ENCODE measurements at places on chromosomes 11 and 22.

DNA sequence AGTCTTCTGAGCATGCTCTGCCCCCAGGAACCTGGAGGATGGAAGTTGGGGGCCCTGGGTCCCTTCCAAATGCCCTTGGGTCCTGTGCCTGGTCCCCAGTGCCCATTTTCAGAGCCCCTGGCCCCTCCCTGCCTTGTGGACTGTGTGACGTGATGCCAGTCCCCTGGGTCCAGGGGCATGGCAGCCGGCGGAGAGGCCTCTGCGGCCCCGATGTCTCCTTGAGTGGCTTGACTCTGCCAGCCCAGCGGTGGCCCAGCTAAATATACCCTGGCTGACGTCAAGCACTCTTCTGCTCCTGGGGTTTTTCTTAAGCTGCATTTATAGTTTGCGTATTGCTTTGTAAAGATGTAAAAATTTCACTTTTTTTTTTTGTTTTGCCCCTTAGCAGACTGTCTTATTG lies 35.2 kb upstream of the PARVG start:
- no peak for DNase-seq

GRCh38 chr11:111391328-111392124 lies 12.5 kb upstream of the POU2AF1 start:
- DNase-seq = no peak

- no peak for DNase-seq
Observed at GRCh38 chr11:34273099-34273498, 84.7 kb downstream of the ABTB2 start.

- peak; percentile 62 for DNase-seq
Observed at GRCh38 chr11:10653946-10654810, 39.4 kb downstream of the IRAG1 start.

DNA sequence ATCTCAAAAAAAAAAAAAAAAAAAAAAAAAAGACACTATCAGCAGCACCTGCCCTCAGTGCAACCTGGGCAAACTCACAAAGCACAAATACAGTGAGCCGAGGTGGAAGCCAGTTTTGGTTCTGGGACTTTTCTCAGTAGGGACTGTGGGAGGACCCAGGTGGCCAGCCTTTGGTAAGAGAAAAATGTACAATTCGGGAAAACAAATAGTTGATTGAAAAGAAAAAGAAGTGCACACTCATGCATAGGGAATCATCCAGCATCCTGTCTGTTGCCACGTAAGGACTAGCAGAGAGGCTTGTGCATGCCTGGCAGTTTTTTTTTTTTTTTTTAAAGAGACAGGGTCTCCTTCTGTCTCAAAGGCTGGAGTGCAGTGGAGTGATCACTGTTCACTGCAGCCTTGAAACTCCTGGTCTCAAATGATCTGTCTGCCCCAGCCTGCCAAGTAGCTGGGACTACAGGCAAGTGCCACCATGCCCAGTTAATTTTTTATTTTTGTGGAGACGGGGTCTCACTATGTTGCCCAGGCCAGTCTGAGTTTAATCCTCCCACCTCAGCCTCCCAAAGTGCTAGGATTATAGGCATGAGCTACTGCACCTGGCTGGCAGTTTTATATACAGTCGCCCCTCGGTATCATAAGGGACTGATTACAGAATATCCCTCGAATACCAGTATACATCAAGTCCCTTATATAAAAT lies 36.7 kb downstream of the TPST2 start:
- DNase-seq = peak; percentile 44

DNA sequence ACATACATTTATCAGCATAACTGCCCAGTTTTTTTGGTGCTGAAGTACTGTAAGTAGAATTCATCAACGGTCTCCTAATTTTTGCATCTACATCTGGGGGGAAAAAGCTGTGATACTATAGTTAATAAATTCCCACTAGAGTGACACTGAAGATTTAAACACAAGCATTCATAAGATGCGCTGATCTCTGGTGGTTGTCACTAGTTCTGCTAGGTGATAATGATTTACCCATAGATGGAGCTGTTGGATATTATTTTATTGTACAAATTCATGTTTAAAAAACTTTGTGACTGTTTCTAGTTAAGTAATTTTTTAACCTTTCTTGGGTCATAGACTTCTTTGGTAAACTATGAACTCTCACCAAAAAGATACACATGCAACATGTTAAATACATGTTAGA lies 106.6 kb downstream of the EMSY start:
- DNase-seq = peak; percentile 23

DNA sequence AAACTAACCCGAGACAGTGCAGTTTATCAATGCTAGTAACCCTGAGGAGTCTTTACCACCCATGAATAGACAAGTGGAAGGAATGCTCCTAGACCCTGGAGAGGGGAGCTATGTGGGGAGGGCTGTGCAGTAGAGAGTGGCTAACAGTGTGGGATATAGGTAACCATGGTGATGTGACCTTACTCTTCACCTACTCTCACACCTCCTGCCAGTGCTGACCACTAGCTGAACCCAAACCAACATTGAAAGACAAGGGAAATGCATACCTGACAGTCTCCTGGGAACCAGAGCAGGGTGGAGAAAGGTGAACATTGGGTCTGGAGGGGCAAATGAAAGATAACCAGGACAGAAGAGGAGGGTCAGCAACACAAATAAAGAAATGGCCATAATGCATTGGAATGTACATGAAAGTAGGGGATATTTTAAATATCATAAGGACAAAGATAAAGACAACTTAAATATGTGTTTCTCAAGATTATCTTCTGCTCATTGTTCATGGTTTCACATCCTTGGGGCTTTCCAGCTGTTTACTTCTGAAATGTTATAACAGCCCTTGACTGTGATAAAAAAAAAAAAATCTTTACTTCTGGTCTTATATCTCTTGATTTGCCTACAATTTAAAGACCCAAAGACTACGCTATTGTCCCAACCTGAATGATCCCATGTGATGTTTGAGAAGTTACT lies 983.3 kb upstream of the TENM4 start:
- DNase-seq = no peak

GRCh38 chr11:44217432-44217831 lies 92.5 kb downstream of the ALX4 start:
- DNase-seq = no peak

DNA sequence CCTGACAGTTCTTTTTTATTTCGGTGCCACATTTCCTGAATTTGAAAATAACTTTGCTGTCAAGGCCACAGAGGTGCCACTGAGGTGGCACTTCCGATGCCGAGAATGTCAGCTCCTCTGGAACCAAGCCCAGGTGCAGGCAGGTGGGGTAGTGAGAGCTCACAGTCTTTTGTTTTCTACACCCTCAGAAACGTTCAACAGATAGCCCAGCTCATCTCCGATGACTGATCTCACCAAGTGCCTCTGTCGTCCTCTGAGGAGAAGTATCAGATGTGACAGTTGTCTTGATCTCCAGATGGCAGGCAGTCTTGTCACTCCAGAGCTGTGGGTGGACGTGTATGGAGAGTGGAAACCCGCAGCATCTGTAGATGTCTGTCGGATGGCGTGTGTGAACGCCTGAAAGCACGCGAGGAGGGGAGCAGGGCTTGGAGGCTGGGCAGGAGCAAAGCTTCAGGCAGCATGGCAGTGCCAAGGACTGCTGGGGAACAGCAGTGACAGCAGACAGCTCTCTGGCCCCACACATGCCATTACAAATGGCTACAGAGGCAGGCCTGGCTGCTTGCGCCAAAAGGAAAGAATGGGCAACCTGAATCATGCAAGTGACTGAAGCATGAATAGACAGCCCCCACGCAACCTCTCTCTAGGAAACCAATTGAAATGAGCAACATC lies 877.0 kb downstream of the OPCML start:
- DNase-seq = no peak

DNA sequence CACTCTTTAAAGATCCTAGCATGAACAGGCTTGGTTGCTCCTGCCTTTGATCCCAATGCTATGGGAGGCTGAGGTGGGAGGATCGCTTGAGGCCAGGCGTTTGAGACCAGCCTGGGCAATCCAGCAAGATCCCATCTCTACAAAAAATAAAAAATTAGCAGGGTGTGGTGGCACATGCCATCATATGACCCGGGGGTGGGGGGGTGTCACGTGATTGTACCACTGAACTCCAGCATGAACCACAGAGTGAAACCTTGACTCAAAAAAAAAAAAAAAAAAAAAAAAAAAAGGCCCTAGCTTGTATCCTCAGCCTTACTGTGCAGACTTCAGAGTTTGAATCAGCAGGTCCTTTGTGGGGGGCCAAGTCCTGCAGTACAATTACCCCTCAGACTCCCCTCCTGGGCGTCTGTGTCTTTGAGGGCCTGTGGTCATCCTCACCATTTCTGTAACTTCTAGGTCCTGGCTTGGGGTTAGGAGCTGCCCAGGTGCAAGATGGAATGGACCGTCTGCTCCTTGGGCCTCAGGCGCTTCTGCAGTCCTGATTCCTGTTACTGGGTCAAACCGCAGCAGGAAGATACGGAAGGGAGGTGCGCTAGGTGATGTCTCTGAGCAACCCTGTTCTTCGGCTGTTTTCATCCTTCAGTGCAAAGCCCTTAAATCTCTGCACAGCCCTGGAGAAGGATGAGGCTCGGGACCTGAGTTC lies 208.1 kb downstream of the CTTN start:
- DNase-seq = no peak

DNA sequence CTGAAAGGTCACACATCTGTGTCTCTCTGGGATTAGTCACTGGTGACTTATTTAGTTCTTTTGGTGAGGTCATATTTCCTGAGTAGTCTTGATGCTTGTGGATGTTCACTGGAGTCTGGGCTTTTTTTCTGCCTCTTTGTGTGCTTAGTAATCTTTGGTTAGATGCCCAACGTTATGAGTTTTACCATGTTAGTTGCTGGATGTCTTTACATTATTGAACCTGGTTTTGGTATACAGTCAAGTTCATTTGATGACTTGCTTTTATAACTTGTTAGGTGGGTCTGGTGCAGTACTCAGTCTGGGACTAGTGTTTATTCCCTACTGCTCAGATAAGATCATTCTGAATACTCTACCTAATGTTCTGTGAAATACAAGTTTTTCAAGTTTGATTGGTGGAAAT lies 26.2 kb upstream of the SLC37A2 start:
- DNase-seq = peak; percentile 82

DNA sequence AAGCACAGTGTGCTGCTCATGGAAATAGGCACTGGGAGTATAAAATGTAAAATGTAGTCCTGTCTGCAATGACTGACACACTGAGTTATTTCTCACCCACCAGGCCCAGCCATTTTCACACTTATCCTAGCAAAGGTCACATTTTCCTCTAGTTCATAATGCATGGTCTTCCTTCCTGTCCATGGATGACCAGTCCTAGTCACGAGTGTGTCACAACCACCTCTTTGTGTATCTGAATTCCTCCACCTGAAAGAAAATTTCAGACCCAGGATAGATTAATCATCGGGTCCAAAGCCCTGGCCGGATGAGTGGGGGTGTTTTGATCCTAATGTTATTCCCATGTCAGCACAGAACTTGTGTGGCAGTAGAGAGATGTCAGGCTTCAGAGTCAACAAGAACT lies at the start of gene MRGPRX4:
TSS of gene MRGPRX4 (plus strand) at position 172 of the 400 bp plus-strand sequence. CDS start 420 bp downstream, outside the sequence.
- DNase-seq = no peak

DNA sequence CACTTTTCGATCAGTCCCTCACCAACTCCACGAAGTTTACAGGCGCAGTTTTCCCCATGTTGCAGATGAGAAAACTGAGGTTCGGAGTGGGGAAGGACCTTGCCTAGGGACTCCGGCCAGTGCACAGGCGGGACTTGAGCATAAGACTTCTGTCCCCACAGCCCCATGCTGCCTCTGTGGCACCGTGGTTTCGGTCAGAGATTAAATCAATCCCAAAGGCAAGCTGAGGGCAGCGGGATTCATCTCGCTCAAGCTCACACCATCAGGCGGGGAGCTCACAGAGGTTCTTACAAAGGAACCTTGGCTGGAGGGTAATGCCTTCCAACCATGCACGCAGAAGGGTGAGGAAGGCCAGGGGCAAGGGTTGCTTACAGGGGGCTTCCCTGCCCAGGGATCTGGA lies 115.5 kb downstream of the PHF21B start:
- no peak for DNase-seq

DNA sequence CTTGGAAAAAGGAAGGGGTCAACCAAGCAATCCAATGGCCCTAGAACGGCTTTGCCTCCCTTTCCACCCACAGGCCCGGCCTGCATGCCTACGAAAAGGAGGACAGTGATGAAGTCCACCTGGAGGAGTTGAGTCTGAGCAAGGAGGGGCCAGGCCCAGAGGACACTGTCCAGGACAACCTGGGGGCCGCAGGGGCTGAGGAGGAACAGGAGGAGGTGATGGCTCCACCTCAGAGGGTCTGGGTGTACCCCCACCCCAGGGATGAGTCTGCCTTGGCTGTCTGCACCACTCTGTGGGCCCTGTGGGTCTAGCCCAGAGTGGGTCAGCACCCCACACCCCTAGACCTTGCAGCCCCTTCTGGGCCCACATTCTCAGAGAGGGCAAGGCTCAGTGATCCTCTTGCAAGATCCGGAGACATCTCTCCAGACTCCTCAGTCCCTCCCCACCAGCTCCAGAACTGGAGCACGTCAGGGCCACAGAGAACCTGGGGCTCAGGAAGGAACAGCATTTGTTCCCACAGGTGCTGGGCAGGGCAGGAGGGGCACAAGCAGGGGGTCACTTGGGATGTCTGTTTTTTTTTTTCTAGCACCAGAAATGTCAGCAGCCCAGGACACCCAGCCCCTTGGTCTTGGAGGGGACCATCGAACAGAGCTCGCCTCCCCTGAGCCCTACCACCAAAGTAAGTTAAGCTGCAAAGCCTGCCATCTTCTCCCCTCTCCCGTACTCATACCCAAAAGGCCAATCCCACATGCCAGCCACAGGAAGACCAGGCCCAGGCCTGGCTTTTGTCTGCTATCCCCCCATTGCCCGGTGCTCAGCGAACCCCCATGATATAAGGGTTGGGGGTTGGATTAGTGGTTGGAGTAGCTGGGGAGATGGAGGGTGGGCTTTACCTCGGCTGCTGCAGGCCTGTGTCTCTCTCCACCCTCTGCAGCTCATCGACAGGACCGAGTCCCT lies 8.1 kb downstream of the PRR33 start:
- DNase-seq = no peak

- DNase-seq = peak; percentile 30
Observed at GRCh38 chr11:133134314-133135173, 397.8 kb downstream of the OPCML start.

DNA sequence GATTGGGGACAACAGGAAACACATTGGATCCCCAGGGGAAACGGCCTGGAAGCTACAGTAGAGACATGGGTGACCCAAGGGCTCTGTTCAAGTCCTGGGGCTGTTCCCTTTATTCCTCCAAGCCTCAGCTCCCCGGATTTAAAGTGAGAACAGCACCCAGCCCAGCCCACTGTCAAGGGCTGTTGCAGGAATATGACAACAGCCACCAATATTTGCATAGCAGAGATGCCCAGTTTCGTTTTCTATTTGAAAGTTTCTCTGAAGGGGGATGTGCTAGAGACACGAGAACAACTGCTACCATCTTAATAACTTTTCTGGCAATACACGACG lies 81.1 kb upstream of the WNT7B start:
- peak; percentile 84 for DNase-seq
